ENCODE measurements at places on chromosomes 3 and 15. TPM values are rescaled to one million over a fixed set of nuclear protein-coding genes. Genes with fewer than 3 reads are reported as not detected.

Gene SIDT1
- total RNA-seq, result under 0.01 TPM

Gene ERC2
- total RNA-seq, result not detected

Gene UNC13C
- under 0.01 TPM for total RNA-seq

Gene CHL1
- 64.7 TPM for total RNA-seq

Gene GPR160
- 1.00 TPM for total RNA-seq

Gene CFAP100
- not detected for total RNA-seq

Gene ECE2
- not detected for total RNA-seq

Measured in melanocyte of skin (primary cell).